Left renal cortex interstitium (tissue), 4 donors: ENCODE measurements at places on chromosomes 13 and 19. TPM values are rescaled to one million over a fixed set of nuclear protein-coding genes. Genes with fewer than 3 reads are reported as not detected.

The CTXN1 gene
- polyA plus RNA-seq = 35.8 TPM

GRCh38 chr13:92836171-92836570 lies 390.4 kb upstream of the GPC6 start:
- DNase-seq = no peak

GRCh38 chr13:72199640-72200039 lies 332.6 kb upstream of the DACH1 start:
- no peak for DNase-seq

- no peak for DNase-seq
These were observed 3.4 kb downstream of the TCF3 start for GRCh38 chr19:1648920-1649541.

The DNAJB1 gene
- polyA plus RNA-seq = 104 TPM

The ZNF850 gene
- polyA plus RNA-seq = 2.3 TPM

DNA sequence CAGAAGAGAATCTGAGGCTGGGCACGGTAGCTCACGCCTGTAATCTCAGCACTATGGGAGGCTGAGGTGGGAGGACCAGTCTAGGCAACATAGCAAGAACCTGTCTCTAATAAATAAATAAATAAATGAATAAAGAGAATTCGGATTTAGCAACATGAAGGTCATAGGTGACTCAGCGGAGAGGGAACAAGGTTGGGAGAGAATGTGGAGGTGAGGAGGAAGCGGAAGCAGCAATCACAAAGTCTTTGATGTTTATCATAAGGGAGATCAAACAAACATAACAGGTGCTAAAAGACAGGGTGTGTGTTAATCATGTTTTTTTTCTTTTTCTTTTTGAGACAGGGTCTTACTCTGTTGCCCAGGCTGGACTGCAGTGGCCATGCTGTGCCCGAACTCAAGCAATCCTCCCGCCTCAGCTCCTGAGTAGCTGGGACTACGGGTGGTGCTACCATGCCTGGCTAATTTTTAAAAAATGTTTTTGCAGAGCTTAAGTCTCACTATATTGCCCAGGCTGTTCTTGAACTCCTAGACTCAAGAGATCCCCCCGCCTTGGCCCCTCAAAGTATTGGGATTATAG lies 16.3 kb downstream of the PBX4 start:
- DNase-seq = no peak

- no peak for DNase-seq
These were observed 341.0 kb downstream of the DNAJC15 start for GRCh38 chr13:43364210-43365038.

The UPF1 gene
- 60.6 TPM for polyA plus RNA-seq
